ENCODE measurements at places on chromosomes 2 and 18. TPM values are rescaled to one million over a fixed set of nuclear protein-coding genes. Genes with fewer than 3 reads are reported as not detected.

Gene HOXD4
- not detected for total RNA-seq

Gene HOXD12
- not detected for total RNA-seq

Gene IL37
- not detected for total RNA-seq

DNA sequence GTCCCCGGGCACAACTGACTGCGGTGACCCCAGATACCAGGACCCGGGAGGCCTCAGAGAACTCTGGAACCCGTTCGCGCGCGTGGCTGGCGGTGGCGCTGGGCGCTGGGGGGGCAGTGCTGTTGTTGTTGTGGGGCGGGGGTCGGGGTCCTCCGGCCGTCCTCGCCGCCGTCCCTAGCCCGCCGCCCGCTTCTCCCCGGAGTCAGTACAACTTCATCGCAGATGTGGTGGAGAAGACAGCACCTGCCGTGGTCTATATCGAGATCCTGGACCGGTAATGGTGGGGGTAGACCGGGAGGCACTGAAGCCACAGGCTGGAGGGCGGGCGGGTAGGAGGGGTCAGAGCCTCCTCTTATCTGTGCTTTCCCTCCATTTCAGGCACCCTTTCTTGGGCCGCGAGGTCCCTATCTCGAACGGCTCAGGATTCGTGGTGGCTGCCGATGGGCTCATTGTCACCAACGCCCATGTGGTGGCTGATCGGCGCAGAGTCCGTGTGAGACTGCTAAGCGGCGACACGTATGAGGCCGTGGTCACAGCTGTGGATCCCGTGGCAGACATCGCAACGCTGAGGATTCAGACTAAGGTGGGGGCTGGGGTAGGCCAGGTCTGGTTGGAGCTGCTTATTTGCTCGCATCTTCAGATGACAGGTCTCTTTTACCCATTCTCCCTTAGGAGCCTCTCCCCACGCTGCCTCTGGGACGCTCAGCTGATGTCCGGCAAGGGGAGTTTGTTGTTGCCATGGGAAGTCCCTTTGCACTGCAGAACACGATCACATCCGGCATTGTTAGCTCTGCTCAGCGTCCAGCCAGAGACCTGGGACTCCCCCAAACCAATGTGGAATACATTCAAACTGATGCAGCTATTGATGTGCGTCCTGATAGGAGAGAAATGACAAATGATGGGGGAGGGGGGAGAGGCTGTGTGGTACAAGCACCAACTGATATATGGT lies 780 bp downstream of the HTRA2 start:
- H3K27ac ChIP-seq, result peak overlapping the region; percentile 38
- H3K4me1 ChIP-seq, result peaks cover 43% of the 10 kb centered on the region
- peak; percentile 27 for DNase-seq
- H3K27me3 ChIP-seq, result no peaks in the 10 kb centered on the region

GRCh38 chr18:57744211-57744694 lies 58.9 kb downstream of the ATP8B1 start:
- H3K27me3 ChIP-seq, result no peaks in the 10 kb centered on the region
- H3K4me3 ChIP-seq, result no peak overlapping the region
- peaks cover 3% of the 10 kb centered on the region for H3K36me3 ChIP-seq
- no peak overlapping the region for H3K27ac ChIP-seq
- peaks cover 14% of the 10 kb centered on the region for H3K4me1 ChIP-seq

GRCh38 chr2:1306014-1306686 lies 107.1 kb upstream of the TPO start:
- no peaks in the 10 kb centered on the region for H3K36me3 ChIP-seq
- peaks cover 17% of the 10 kb centered on the region for H3K4me1 ChIP-seq
- DNase-seq, result no peak
- H3K27me3 ChIP-seq, result no peaks in the 10 kb centered on the region
- H3K4me3 ChIP-seq, result no peak overlapping the region

GRCh38 chr2:75564713-75565359 lies 4.1 kb upstream of the EVA1A start:
- no peak overlapping the region for H3K4me3 ChIP-seq
- no peak overlapping the region for H3K27ac ChIP-seq
- no peaks in the 10 kb centered on the region for H3K36me3 ChIP-seq
- peaks cover 47% of the 10 kb centered on the region for H3K27me3 ChIP-seq
- H3K4me1 ChIP-seq, result peaks cover 35% of the 10 kb centered on the region

DNA sequence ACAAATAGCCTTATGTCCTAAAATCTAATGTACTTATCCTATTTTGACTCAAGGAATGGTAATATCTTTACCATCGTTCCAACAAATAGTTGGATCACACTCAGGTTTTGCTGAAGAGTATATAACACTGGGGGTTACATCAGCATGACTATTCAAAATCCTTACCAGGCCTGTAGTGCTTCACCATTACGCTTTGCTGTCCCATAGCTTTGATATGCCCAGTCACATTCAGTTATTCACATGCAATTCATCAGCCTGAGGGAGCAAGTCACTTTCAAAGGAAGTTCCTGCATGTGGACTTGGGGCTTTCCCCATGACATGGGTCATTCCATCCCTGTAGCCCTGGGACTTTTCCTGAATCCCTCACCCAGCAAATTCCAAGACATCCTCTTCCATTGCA lies 39.6 kb downstream of the FTCDNL1 start:
- H3K27ac ChIP-seq, result no peak overlapping the region
- H3K27me3 ChIP-seq, result no peaks in the 10 kb centered on the region
- H3K4me1 ChIP-seq, result no peaks in the 10 kb centered on the region
- H3K4me3 ChIP-seq, result no peak overlapping the region
- no peak for DNase-seq

- peaks cover 8% of the 10 kb centered on the region for H3K4me1 ChIP-seq
- DNase-seq, result no peak
- no peak overlapping the region for H3K4me3 ChIP-seq
- H3K27ac ChIP-seq, result no peak overlapping the region
- H3K27me3 ChIP-seq, result no peaks in the 10 kb centered on the region
Observed at GRCh38 chr2:73032702-73033097, 38.8 kb downstream of the SFXN5 start.

- peaks cover 90% of the 10 kb centered on the region for H3K4me1 ChIP-seq
- no peaks in the 10 kb centered on the region for H3K27me3 ChIP-seq
Observed at GRCh38 chr2:239288951-239289511, 111.8 kb downstream of the HDAC4 start.

GRCh38 chr2:203341741-203342310 lies 13.6 kb downstream of the ABI2 start:
- no peak overlapping the region for H3K27ac ChIP-seq
- H3K36me3 ChIP-seq, result peaks cover 18% of the 10 kb centered on the region
- DNase-seq, result no peak
- H3K4me1 ChIP-seq, result peaks cover 22% of the 10 kb centered on the region
- H3K27me3 ChIP-seq, result no peaks in the 10 kb centered on the region

- no peak for DNase-seq
- no peaks in the 10 kb centered on the region for H3K4me1 ChIP-seq
- H3K27ac ChIP-seq, result no peak overlapping the region
- no peaks in the 10 kb centered on the region for H3K36me3 ChIP-seq
- H3K27me3 ChIP-seq, result peaks cover 9% of the 10 kb centered on the region
Observed at GRCh38 chr2:235600406-235600805, 106.6 kb downstream of the AGAP1 start.

DNA sequence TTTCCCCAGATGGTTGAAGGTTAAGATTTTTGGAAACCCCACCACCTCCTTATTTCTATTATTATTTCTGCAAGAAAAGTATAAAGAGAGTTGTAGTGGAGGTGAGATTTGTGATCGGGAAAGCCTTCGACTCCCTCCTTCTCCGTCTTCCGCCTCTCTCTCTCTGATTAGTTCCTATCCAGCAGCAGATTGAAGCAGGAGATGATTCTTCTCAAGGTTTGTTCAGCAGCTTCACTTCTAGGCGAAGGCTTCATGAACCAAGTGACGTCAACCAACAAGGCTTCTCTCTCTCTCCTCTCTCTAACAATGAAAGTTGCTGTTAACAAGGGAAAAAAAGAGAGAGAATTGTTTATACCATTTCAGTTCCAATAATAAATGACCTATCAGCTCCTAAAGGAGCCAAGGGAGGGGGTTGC lies at the start of gene BAZ2B:
Gene BAZ2B (minus strand): TSS at position 263 of the 416 bp plus-strand sequence. CDS start 137,829 bp downstream, outside the sequence.
- peak within 1 kb of the TSS; percentile 90 for H3K4me3 ChIP-seq
- H3K4me1 ChIP-seq, result peaks cover 20% of the 10 kb centered on the region
- DNase-seq, result no peak
- peaks cover 9% of the 10 kb centered on the region for H3K27me3 ChIP-seq
- peaks cover 5% of the 10 kb centered on the region for H3K36me3 ChIP-seq

DNA sequence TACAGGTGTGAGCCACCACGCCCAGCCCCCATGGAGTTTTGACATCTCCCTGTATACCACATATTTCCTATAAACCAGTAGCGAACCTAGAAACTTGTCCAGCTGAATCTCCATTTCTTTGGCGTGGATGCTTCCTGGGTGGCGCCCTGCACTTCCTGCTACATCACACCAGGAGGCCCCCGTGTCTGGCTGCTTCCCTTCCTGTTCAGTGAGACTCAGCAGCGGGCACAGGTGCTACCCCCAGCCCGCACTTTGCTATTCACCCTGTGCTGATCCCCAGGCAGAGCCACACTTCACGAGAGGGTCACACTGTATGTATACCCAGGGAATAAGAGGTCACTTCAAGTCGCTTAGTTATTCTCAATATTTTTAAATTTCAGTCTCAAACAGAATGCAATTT lies 35.0 kb downstream of the CYP27C1 start:
- peaks cover 7% of the 10 kb centered on the region for H3K4me1 ChIP-seq
- H3K36me3 ChIP-seq, result no peaks in the 10 kb centered on the region
- no peak for DNase-seq
- H3K4me3 ChIP-seq, result no peak overlapping the region
- H3K27me3 ChIP-seq, result peaks cover 15% of the 10 kb centered on the region
- no peak overlapping the region for H3K27ac ChIP-seq

- no peak overlapping the region for H3K4me3 ChIP-seq
- no peaks in the 10 kb centered on the region for H3K27me3 ChIP-seq
- no peak for DNase-seq
- no peaks in the 10 kb centered on the region for H3K36me3 ChIP-seq
Observed at GRCh38 chr2:224085811-224086210, 46.7 kb upstream of the SERPINE2 start.

DNA sequence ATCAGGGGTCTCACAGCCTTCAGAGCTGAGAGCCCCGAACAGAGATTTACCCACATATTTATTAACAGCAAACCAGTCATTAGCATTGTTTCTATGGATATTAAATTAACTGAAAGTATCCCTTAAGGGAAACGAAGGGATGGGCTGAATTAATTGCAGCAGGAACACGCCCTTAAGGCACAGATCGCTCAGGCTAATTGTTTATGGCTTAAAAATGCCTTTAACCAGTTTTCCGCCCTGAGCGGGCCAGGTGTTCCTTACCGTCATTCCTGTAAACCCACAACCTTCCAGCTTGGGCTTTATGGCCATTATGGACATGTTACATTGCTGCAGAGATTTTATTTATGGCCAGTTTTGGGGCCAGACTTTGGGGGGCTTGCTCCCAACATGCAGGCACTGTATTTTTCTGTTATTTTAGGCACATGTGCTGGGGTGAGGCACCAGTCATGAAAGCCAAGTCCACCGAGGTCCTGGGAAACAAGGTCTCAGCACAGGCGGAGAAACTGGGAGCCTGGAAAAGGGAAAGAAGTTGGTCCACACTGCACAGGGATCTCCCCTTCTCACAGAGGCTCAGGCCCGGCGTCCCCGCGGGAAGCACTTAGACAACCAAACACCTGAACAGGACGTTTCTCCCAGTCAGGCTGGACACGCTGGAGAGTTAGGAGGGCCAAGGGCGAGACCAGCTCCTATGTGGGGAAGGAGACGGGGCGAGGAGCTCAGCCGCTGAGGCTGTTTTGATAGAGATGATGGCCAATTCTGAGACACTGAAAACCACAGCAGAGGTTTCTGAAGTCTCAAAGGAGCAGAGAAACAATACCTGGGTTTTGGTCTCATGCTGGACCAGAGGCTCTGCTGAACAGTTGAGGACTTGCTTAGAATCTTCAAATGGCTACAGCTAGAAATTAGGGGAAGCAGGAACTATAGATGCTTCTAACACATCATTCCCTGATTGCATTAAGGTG lies 86.7 kb downstream of the TMEM18 start:
- no peak overlapping the region for H3K4me3 ChIP-seq
- no peak overlapping the region for H3K27ac ChIP-seq
- H3K4me1 ChIP-seq, result no peaks in the 10 kb centered on the region
- H3K27me3 ChIP-seq, result peaks cover 33% of the 10 kb centered on the region
- no peak for DNase-seq

- no peaks in the 10 kb centered on the region for H3K27me3 ChIP-seq
- H3K36me3 ChIP-seq, result peaks cover 4% of the 10 kb centered on the region
- H3K4me1 ChIP-seq, result no peaks in the 10 kb centered on the region
- no peak overlapping the region for H3K4me3 ChIP-seq
- no peak overlapping the region for H3K27ac ChIP-seq
Observed at GRCh38 chr2:108092886-108093285, 106.6 kb downstream of the SLC5A7 start.

GRCh38 chr2:122007577-122007976 lies 252.1 kb downstream of the TSN start:
- H3K4me3 ChIP-seq, result no peak overlapping the region
- no peaks in the 10 kb centered on the region for H3K36me3 ChIP-seq
- no peaks in the 10 kb centered on the region for H3K4me1 ChIP-seq
- peaks cover 17% of the 10 kb centered on the region for H3K27me3 ChIP-seq
- H3K27ac ChIP-seq, result no peak overlapping the region

DNA sequence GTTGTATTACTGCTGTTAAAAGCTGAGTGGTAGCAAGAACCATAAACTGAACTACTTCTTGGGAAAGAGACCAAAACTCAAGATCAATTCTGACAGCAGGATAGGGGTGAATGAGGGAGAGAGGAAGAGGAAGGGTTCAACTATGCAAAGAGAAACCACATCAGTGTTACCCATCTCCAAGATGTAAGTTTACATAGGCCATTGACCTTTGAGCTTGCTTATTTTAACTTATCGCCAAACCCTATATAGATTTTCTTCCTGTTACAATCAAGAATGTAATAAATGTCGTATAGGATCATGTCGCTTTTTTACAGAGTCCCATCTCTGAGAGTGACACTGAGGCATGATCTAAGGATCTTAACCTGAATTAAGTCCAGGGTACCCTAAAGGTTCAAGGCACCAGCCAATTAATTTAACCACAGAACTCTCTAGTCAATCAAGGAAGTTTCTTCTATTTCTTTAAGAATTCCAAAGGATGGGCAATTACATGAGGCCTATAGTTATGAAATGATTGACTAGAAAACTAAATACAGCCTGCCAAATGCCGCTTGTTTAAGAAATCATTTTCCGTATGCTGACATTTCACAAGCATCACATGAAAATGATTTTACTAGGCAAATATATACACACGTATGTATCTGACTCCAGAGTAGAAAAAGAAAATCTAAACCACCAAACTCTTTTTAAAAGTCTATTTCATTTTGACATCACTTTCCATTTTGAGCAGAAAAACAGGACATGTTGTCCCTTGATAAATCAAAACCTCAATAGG lies 11.8 kb downstream of the RND3 start:
- no peaks in the 10 kb centered on the region for H3K4me1 ChIP-seq
- H3K36me3 ChIP-seq, result no peaks in the 10 kb centered on the region
- H3K4me3 ChIP-seq, result no peak overlapping the region
- H3K27me3 ChIP-seq, result peaks cover 1% of the 10 kb centered on the region
- no peak overlapping the region for H3K27ac ChIP-seq
